ENCODE measurements at places on chromosomes 2 and 18.

- no peak for DNase-seq
Observed at GRCh38 chr2:88582030-88582429, 45.2 kb downstream of the EIF2AK3 start.

DNA sequence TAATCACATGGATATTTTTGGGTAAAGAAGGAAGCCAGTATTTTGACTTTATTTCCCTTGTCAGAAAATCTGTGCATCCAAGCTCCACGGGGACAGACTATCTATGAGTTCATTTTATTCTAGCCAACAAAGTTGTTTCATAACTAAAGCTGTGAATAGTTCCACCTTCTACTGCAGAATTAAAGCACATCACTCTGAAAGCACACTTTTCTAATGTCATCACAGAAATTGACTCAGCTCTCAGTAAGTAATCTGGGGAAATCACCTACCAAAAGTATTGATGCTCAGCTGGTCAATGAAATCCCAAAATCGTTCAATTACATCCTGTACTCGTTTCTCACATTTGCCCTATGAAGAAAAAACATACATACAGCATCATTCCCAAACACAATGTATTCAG, 19.1 kb downstream of the IAH1 start:
- no peak for DNase-seq

- DNase-seq = no peak
Observed at GRCh38 chr2:138601458-138602165, 100.0 kb downstream of the SPOPL start.

- DNase-seq = no peak
Observed at GRCh38 chr2:233811732-233812131, 33.6 kb downstream of the MROH2A start.

- DNase-seq = no peak
Observed at GRCh38 chr2:31965094-31965493, 45.7 kb downstream of the MEMO1 start.

GRCh38 chr2:126749537-126749936, 93.6 kb downstream of the GYPC start:
- DNase-seq = no peak

All from suppressor macrophage treated with lipopolysaccharide for 4 hours (primary cell).